Subcutaneous adipose tissue (tissue), 4 donors: ENCODE measurements at places on chromosomes 2 and 18. TPM values are rescaled to one million over a fixed set of nuclear protein-coding genes. Genes with fewer than 3 reads are reported as not detected.

The NEURL3 gene
- total RNA-seq = not detected

The SFTPB gene
- not detected for total RNA-seq

The MC2R gene
- total RNA-seq = not detected

The DES gene
- 3.1 TPM for total RNA-seq

The DGUOK gene
- total RNA-seq = 54.0 TPM

The DPYSL5 gene
- total RNA-seq = not detected

The C2orf66 gene
- not detected for total RNA-seq

The MAP2 gene
- 6.6 TPM for total RNA-seq

The PROKR1 gene
- 0.22 TPM for total RNA-seq

The CFAP221 gene
- 1.3 TPM for total RNA-seq

The CD226 gene
- 0.49 TPM for total RNA-seq

The GPR17 gene
- total RNA-seq = not detected

The LIPG gene
- total RNA-seq = 0.34 TPM

The GALNT3 gene
- 0.33 TPM for total RNA-seq

The LAMA3 gene
- total RNA-seq = 23.3 TPM
